ENCODE measurements at places on chromosomes 12 and 14. TPM values are rescaled to one million over a fixed set of nuclear protein-coding genes. Genes with fewer than 3 reads are reported as not detected.

Gene KRT7
- 8.9 TPM for total RNA-seq

- peak; percentile 41 for DNase-seq
- H3K27ac ChIP-seq, result no peak overlapping the region
- no peaks in the 10 kb centered on the region for H3K27me3 ChIP-seq
- H3K4me1 ChIP-seq, result 0 out of 2 replicates have a peak, but pooled peaks cover 3% of the 10 kb centered on the region
- no peaks in the 10 kb centered on the region for H3K36me3 ChIP-seq
Observed at GRCh38 chr14:60349663-60350365, 100.8 kb downstream of the PPM1A start.

GRCh38 chr14:79044894-79045624 is 874.9 kb downstream of the NRXN3 start:
- H3K4me3 ChIP-seq, result no peak overlapping the region
- peak; percentile 61 for DNase-seq
- peaks cover 2% of the 10 kb centered on the region for H3K4me1 ChIP-seq
- H3K27ac ChIP-seq, result no peak overlapping the region
- peaks cover 7% of the 10 kb centered on the region for H3K36me3 ChIP-seq
- H3K27me3 ChIP-seq, result no peaks in the 10 kb centered on the region

DNA sequence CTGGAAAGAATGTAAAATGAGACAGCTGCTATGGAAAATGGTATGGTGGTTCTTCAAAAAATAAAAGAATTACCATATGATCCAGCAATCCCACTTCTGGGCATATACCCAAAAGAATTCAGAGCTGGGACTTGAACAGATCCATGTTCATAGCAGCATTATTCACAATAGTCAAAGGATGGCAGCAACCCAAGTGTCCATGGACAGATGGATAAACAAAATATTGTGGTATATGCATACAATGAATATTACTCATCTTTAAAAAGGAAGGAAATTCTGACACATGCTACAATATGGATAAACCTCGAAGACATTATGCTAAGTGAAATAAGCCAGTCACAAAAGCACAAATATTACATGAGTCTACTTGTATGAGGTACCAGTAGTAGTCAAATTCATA is 9.1 kb downstream of the RAB2B start:
- H3K36me3 ChIP-seq, result peaks cover 77% of the 10 kb centered on the region
- H3K27me3 ChIP-seq, result no peaks in the 10 kb centered on the region
- H3K27ac ChIP-seq, result no peak overlapping the region
- H3K4me1 ChIP-seq, result no peaks in the 10 kb centered on the region
- H3K4me3 ChIP-seq, result no peak overlapping the region
- DNase-seq, result no peak

Gene RPL6
- total RNA-seq, result 1,918 TPM

Gene WDHD1
- 93.7 TPM for total RNA-seq

- no peaks in the 10 kb centered on the region for H3K27me3 ChIP-seq
- no peak overlapping the region for H3K27ac ChIP-seq
Observed at GRCh38 chr12:3578557-3578956, 87.6 kb downstream of the PRMT8 start.

Gene PYGL
- 53.8 TPM for total RNA-seq

GRCh38 chr12:124397399-124397679 is 102.4 kb downstream of the RFLNA start:
- no peak for DNase-seq
- no peaks in the 10 kb centered on the region for H3K27me3 ChIP-seq
- H3K36me3 ChIP-seq, result peaks cover 73% of the 10 kb centered on the region
- H3K4me1 ChIP-seq, result no peaks in the 10 kb centered on the region
- H3K4me3 ChIP-seq, result no peak overlapping the region

- H3K4me3 ChIP-seq, result no peak overlapping the region
- no peaks in the 10 kb centered on the region for H3K4me1 ChIP-seq
Observed at GRCh38 chr12:47139000-47139681, 59.4 kb upstream of the AMIGO2 start.

Gene MANSC4
- not detected for total RNA-seq

DNA sequence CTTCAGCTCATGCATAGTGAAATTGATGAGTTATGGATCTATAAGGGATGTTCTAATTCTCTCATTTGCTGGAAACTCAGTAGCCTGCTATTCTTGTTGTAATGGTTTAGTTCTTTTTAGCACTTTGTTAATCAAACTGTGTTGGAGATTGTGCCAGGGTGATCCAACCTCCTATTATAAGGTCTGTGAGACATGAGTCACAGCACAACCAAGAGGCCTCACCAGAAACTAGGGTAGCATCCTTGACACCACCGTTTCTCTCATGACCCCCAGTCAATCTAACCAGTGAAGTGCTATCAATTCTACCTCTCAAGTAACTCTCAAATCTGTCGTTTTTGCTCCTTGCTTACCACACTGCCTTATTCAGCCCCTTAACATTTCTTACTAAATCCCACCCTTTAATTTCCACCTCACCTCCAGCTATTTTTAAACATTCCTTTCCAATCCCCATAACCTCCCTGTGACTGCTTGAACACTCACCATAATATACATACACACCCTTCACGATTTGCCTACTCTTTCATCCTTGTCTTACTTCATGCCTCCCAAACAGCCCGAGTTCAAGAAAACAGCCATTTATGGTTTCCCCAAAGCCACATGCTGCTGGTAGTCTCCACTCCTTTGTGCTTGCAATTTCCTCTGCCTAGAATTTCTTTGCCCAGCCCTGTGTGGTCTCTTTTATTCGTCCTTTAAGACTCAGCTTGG is 53.9 kb upstream of the NUDT4 start:
- no peak for DNase-seq
- no peak overlapping the region for H3K4me3 ChIP-seq
- no peaks in the 10 kb centered on the region for H3K27me3 ChIP-seq
- no peaks in the 10 kb centered on the region for H3K36me3 ChIP-seq
- no peak overlapping the region for H3K27ac ChIP-seq

GRCh38 chr12:124177276-124177950 is 117.5 kb upstream of the RFLNA start:
- no peak overlapping the region for H3K27ac ChIP-seq
- H3K36me3 ChIP-seq, result no peaks in the 10 kb centered on the region
- H3K4me1 ChIP-seq, result peaks cover 3% of the 10 kb centered on the region
- no peaks in the 10 kb centered on the region for H3K27me3 ChIP-seq
- no peak overlapping the region for H3K4me3 ChIP-seq
- DNase-seq, result no peak

DNA sequence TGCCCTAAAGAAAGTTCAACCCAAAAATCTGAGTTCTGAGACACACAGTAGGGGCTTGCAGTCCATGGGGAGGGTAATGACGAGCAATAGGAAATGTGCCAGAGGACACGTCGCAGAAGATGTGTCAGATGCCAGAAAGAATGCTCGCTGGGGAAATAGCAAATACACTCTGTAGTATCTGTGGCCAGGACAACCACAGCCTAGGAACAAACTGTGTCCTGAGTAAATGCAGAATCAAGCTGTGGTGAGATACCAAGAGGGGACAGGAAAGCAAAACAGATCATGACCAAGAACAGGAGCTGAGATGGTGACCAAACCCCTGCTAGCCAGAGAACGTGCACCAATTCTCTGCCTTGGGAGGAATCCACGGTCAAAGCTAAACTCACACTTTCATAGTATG is 9.1 kb downstream of the CRACR2A start:
- no peaks in the 10 kb centered on the region for H3K27me3 ChIP-seq
- H3K4me3 ChIP-seq, result no peak overlapping the region
- no peak overlapping the region for H3K27ac ChIP-seq
- H3K4me1 ChIP-seq, result no peaks in the 10 kb centered on the region
- H3K36me3 ChIP-seq, result no peaks in the 10 kb centered on the region

GRCh38 chr12:79534029-79534867 is 156.5 kb downstream of the PAWR start:
- no peak overlapping the region for H3K4me3 ChIP-seq
- H3K36me3 ChIP-seq, result peaks cover 2% of the 10 kb centered on the region
- no peak for DNase-seq
- H3K27ac ChIP-seq, result no peak overlapping the region
- no peaks in the 10 kb centered on the region for H3K27me3 ChIP-seq

DNA sequence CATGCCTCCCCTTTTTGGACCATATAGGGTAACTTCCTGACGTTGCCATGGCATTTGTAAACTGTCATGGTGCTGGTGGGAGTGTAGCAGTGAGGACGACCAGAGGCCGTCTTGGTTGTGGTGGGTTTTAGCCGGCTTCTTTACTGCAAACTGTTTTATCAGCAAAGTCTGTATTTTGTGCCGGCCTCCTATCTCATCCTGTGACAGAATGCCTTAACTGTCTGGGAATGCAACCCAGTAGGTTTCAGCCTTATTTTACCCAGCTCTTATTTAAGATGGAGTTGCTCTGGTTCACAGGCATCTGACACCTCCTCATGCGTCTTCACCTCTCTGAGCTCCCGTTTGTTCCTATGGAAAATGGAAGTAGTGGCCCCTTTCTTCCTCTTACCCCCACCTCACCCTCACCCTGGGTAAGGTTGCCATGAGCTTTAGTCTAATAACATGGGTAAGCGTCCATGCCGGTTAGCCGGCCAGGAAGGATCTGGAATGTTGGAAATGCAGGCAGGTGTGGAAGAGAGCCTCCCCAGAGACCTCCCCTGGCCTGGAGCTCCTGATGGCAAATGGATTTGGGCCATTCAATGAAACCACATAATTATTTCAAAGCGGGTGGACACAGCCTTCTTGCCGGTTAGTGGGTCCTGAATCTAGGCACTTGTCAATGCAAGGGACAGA is 18.6 kb downstream of the HHIPL1 start:
- peak overlapping the region; percentile 20 for H3K4me3 ChIP-seq
- H3K27ac ChIP-seq, result no peak overlapping the region
- DNase-seq, result no peak
- H3K36me3 ChIP-seq, result peaks cover 12% of the 10 kb centered on the region
- H3K4me1 ChIP-seq, result peaks cover 11% of the 10 kb centered on the region

Gene TSPAN11
- total RNA-seq, result 4.4 TPM

GRCh38 chr12:69900720-69901131 is 75.7 kb downstream of the MYRFL start:
- no peak overlapping the region for H3K4me3 ChIP-seq
- H3K36me3 ChIP-seq, result no peaks in the 10 kb centered on the region
- H3K4me1 ChIP-seq, result peaks cover 12% of the 10 kb centered on the region
- no peaks in the 10 kb centered on the region for H3K27me3 ChIP-seq
- peak; percentile 74 for DNase-seq

GRCh38 chr12:91205811-91206210 is 23.2 kb upstream of the DCN start:
- 0 out of 2 replicates have a peak, but pooled peaks cover 6% of the 10 kb centered on the region for H3K36me3 ChIP-seq
- no peak overlapping the region for H3K27ac ChIP-seq
- DNase-seq, result no peak
- no peaks in the 10 kb centered on the region for H3K27me3 ChIP-seq
- H3K4me1 ChIP-seq, result no peaks in the 10 kb centered on the region
- H3K4me3 ChIP-seq, result no peak overlapping the region

DNA sequence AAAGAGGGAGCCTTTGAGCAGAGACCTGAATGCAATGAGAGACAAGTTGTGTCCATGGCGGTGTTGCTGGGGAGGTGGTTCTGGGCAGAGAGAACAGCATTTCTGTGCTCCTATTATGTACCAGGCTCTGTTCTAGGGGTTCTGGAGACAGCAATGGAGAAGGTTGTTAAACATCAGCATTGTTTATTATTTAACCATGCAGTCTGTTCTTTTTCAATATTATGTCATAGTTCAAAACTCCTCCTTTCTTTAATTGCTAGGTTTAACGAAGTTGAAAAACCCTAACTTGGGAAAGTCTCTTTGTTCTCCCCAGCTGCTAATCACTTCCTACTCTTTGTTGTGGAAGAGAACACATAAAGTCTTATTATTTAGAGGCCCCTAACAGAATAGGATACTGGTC is 279.3 kb downstream of the RAD51B start:
- H3K4me3 ChIP-seq, result no peak overlapping the region
- H3K27ac ChIP-seq, result no peak overlapping the region
- no peak for DNase-seq
- H3K4me1 ChIP-seq, result no peaks in the 10 kb centered on the region
- H3K36me3 ChIP-seq, result peaks cover 33% of the 10 kb centered on the region

Gene RNASE3
- total RNA-seq, result not detected

GRCh38 chr14:89747126-89747525 is 207.4 kb downstream of the EFCAB11 start:
- DNase-seq, result no peak
- peaks cover 8% of the 10 kb centered on the region for H3K36me3 ChIP-seq
- H3K27ac ChIP-seq, result no peak overlapping the region
- no peaks in the 10 kb centered on the region for H3K27me3 ChIP-seq

- H3K27me3 ChIP-seq, result no peaks in the 10 kb centered on the region
- H3K4me3 ChIP-seq, result no peak overlapping the region
- no peak overlapping the region for H3K27ac ChIP-seq
- DNase-seq, result no peak
- H3K36me3 ChIP-seq, result no peaks in the 10 kb centered on the region
Observed at GRCh38 chr14:22255017-22255950, 333.7 kb downstream of the DAD1 start.

- no peak for DNase-seq
- peaks cover 7% of the 10 kb centered on the region for H3K36me3 ChIP-seq
- no peak overlapping the region for H3K4me3 ChIP-seq
Observed at GRCh38 chr12:754473-754820, 2.1 kb downstream of the WNK1 start.

Gene SERPINA9
- not detected for total RNA-seq

Gene CCDC175
- 0.09 TPM for total RNA-seq

All from H9 (cell line).